M059J (cell line): ENCODE measurements at places on chromosomes 5 and 9.

DNA sequence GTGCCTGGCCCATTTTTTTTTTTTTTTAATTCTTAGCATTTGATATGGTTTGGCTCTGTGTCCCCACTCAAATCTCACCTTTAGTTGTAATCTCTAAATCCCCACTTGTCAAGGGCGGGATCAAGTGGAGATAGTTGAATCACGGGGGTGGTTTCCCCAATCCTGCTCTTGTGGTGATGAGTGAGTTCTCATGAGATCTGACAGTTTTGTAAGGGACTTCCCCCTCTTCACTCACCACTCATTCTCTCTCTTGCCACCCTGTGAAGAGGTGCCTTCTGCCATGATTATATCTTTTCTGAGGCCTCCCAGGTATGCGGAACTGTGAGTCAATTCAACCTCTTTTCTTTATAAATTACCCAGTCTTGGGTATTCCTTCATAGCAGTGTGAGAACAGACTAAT is 27.2 kb downstream of the NDUFAF2 start:
- peak; percentile 1 for DNase-seq

DNA sequence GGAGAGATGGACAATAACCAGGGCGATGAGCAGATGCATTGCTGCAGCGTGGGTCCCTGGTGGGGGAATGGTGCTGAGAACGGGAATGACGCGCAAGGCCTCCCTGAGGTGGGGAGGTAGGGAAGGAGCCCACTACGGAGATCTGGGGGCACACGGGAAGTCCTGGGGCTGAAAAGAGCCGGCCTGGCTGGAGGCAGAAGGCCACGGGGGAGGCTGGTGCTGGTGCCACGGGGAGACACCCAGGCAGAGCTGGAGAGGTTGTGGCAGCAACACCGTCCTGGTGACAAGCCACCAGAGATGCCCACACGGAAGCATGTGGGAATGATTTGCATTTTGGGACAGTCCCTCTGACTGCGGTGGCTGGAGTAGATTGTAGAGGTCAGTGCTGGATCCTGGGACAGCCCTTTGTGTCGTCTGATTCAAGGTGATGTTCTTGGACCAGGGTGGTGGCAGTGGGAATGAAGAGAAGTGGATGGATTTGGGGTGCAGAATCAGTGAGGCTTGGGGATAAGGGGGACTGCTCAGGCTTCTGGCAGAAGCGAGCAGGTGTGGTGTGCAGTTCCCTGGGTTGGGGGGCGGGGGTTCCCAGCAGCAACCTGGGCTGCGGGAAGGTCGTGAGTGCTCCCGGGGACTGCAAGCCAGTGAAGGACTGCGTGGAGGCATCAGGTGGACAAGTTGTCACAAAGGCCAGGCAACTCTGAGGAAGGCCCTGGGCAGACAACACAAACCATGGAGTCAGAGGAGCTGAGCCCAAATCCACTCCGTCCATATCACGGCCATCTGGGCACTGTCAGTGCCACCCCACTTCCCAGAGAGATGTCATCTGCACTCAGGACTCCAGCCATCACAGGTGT is 25.2 kb upstream of the CNOT6 start:
- DNase-seq: no peak

DNA sequence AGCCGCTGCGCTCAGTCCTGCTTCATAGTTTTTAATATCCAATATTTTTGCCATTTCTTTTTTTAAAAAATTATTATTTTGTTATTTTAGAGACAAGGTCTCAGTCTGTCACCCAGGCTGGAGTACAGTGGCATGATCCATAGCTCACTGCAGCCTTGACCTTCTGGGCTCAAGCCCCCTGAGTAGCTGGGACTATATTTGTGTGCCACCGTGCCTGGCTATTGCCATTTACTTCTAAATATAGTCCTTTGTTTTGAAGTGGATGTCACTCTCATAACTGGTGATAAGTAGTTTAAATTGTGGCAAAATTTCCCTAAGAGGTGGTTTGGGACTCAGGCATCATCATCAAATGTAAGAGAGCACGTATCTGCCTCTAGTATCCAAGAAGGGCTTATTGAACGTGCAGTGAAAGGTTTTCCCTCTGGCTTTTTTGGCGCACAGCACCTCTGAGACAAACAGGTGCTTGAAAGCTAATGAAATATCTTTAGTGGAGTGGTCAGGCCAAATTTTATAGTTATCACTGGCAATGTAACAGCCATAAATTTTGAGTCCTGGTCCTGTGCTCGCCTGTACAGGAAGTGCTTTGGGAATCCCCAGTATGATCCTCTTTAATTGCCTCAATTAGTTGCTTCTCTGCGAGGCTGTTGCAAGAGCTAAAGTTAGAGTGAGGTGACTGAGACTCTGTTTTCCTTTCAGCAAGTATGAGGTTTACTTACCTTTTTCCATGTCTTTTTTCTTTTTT is 14.8 kb downstream of the STXBP1 start:
- no peak for DNase-seq

DNA sequence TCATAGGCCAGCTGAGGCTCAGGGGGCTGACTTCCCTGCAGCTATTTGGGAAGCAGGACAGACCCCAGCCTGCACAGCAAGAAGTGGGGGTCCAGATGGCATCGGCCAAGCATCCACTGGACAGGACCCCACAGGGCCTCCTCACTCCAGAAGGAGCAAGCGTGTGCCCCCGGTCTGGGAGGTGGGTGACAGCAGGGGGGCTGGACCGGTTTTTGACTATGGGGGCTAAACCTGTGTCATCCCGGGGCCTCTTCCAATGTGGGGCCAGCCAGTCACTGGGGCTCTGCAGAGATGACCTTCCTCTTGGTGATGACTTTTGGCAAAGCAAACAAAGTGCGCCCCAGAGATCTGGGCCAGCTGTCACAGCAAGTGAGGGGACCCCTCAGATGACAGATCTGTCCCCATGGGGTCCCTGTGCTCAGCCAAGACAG is 163.9 kb downstream of the OLFM1 start:
- DNase-seq: no peak

DNA sequence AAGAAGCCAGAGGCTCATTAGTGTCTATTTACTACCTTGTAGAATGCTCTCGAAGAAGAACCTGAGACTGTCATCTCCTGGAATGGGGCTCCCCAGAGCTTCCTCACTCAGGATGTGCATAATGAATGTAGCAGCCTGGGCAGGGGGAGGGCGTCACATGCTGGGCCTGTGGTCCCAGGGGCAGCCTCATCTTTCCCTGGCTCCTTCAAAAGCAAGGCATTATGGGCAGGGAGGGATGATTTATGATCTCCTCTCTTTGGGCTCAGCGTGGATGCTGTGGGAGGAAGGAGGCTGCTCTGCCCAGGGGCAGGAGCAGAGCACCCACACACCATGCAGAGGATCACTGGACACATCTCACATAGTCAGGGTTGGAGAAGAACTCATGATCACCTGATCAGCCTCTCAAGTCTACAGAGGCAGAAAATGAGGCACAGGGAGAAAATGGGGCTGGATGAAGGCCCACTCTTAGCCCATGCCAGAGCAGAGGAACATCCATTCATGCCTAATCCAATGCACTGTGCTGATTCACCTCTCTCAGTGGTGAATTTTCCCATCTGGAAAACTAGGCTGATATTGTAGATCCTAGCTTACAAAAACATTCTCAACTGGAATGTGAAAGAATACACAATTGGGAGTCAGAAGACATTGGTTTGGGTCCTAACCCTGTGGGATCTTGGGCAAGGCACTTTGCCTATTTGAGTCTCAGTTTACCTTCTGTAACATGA is 173.7 kb downstream of the CARTPT start:
- no peak for DNase-seq

- DNase-seq: no peak
These were observed 55.9 kb downstream of the IRF1 start for GRCh38 chr5:132434416-132435286.

DNA sequence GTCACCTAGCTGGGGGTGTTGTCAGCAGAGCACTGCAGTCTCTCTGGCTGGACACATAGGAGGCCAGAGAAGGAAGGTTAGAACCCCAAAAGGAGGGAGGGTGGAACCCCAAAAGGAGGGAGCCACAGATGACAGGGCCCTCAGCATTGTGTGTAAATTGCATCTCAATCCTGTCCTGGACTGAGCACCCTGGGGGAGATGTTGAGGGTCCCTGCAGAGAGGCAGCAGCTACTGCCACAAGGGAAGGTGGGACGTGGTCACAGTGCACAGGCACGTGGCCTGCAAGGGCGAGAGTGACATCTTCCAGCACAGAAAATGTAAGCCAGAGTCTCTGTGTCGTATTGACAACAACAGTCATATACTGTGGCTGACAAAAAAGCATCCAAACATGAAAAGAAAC is 36.5 kb upstream of the CEP72 start:
- no peak for DNase-seq

DNA sequence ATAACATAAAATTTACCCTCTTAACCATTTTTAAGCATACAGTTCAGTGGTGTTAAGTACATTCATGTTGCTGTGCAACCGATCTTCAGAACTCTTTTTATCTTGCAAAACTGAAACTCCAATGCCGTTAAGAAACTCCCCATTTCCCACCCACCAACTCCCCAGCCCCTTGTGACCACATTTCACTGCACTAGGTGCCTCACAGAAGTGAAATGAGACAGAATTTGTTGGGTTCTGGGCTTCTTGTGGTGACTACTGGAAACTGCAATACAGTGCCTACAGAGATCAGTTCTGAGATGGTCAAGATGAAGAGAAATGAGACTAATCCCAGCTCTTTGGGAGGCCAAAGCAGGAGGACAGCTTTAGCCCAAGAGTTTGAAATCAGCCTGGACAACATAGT is 202.1 kb upstream of the SLC30A5 start:
- DNase-seq: no peak

DNA sequence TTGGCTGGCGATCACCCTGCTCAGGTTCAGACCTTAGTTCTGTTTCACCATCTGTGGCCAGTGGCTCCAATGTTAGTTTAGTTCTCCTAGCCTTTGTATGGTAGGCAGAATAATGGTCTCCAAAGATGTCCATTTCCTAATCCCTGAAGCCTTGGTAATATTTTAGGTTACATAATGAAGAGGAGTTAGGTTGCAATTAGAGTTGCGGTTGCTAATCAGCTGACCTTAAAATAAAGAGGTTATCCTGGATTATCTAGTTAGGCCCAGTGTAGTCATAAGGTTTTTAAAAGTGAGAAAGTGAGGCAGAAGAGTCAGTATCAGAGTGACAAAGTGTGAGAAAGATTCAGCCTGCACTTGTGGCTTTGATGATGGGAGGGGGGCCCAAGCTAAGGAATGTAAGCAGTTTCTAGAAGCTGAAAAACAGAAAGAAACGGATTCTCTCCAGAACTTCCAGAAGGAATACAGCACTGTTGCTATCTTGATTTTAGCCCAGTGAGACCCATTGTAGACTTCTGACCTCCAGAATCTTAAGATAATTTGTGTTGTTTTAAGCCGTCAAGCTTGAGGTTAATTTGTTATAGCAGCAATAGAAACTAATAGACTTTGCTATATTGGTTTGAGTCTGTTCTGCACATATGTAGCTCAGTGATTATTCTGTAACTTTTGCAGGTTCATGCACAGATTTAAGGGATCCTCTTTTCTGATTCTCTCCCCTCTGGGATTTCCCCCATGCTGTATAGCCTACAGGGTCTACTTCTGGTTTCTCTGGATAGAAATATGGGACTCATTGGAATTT is 21.6 kb downstream of the LNPEP start:
- DNase-seq: no peak

GRCh38 chr5:44499381-44499780 is 110.2 kb upstream of the FGF10 start:
- no peak for DNase-seq

DNA sequence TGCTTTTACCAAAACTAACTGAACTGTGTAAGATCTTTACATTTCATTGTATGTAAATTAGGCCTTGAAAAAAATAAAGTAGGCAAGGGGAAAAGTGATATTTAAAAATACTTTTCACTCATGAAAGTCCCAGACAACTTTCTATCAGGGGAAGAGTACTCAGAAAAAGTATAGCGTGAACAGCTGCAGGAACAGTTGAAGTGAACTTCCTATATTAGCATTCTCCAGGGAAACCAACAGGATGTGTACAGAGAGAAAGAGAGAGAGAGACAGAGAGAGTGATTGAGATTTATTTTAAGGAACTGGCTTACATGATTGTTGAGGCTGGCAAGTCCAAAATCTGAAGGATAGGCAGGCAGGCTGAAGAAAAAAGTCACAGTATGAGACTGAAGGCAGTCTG is 42.0 kb downstream of the ERMP1 start:
- no peak for DNase-seq

DNA sequence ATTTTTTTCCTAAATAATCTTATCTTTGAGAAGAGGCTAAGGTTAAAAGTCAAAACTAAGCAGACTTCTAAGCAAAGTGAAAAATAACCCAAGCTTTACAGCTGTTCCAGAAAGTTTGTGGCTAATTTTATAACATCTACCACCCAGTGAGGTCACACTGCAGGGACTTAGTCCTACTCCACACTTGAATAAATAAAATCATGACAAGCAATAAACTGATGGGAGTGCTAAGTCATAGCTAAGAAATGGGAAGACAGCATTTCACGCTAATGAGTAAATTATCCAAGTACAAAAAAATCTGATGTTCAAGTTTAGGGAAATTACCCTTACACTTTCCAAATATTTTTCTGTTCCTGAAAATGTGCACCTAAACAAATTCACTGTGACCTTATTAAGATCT is 47.7 kb downstream of the ZNF608 start:
- peak; percentile 68 for DNase-seq

DNA sequence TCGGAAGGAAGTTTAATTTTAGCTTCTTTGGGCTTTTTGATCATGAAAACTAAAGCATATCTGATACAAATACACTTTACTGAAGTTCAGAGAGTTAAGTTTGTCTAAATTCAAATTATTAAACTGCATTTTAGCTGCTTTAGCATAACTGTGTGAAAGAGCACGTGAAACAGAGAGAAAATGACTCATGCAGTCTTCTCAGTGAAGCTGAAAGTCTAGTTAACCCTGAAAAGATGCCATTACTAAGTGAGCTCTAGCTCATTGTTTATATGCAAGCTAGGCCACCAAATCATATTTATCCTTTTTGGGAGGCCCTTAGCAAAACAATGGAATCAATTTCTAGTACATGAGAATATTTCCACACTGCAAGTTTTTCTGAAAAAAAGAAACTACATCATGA is 27.6 kb downstream of the TPD52L3 start:
- peak; percentile 60 for DNase-seq

- no peak for DNase-seq
These were observed 1682.4 kb downstream of the MAT2B start for GRCh38 chr5:165187815-165188214.

GRCh38 chr9:123669346-123669745 is 260.6 kb downstream of the DENND1A start:
- peak; percentile 35 for DNase-seq

DNA sequence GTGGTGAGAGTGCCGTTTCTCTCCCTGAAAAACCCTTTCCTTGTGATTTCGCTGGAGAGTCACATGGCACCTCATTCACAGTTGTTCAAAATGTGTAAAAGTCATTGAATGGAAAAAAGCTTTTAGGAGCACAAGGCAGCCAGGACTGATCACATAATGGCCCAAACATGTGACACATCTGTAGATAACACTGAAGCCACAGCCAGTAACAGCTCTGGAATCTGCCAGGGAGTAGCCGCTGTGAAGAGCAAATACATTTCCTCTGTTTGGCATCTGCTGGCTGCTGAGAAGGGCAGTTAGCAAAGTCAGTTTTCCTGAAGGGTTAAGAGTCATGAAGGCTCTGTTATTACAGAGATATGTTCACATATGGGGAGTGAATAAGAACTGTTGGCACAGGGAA is 271.8 kb downstream of the NNT start:
- DNase-seq: peak; percentile 3
